ENCODE measurements at places on chromosomes 12 and 14. TPM values are rescaled to one million over a fixed set of nuclear protein-coding genes. Genes with fewer than 3 reads are reported as not detected.

Gene LTB4R2
- 3.0 TPM for total RNA-seq

- H3K36me3 ChIP-seq: peaks cover 28% of the 10 kb centered on the region
- H3K27ac ChIP-seq: no peak overlapping the region
- no peaks in the 10 kb centered on the region for H3K4me1 ChIP-seq
- H3K4me3 ChIP-seq: no peak overlapping the region
- no peak for DNase-seq
These were observed 21.7 kb downstream of the ABCD4 start for GRCh38 chr14:74281069-74281468.

- H3K27ac ChIP-seq: no peak overlapping the region
- H3K4me3 ChIP-seq: no peak overlapping the region
- H3K36me3 ChIP-seq: no peaks in the 10 kb centered on the region
These were observed 188.9 kb downstream of the PPFIA2 start for GRCh38 chr12:81570234-81570633.

- no peak for DNase-seq
- H3K36me3 ChIP-seq: no peaks in the 10 kb centered on the region
- H3K27ac ChIP-seq: no peak overlapping the region
- no peak overlapping the region for H3K4me3 ChIP-seq
These were observed 567.7 kb downstream of the LRFN5 start for GRCh38 chr14:42174357-42174756.

- H3K27ac ChIP-seq: no peak overlapping the region
- H3K27me3 ChIP-seq: no peaks in the 10 kb centered on the region
- DNase-seq: no peak
- H3K4me3 ChIP-seq: no peak overlapping the region
These were observed 223.2 kb downstream of the PPM1H start for GRCh38 chr12:62711631-62712241.

Gene RIN3
- total RNA-seq: 30.3 TPM

Gene WSCD2
- total RNA-seq: 3.5 TPM

Gene CMAS
- total RNA-seq: 13.7 TPM

DNA sequence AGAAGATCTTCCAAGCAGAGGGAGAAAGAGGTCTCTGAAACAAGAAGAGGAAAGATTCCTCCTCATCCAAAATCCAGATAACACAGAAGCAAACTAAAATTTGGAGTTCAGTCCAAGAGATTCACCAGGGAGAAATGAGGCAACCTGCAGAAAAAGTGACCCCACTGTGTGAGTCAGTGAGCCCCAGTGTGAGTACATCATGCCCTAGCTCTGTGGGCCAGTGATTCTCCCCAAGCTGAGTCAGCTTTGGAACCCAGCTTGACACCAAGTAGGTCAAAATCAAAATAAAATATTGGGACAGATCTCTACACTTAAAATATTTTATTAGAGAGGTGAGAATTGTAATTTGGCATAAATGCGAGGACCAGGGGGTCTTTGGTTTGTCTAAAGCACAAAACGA is 17.2 kb downstream of the CLEC2B start:
- DNase-seq: no peak
- H3K27ac ChIP-seq: no peak overlapping the region
- H3K36me3 ChIP-seq: no peaks in the 10 kb centered on the region
- H3K27me3 ChIP-seq: no peaks in the 10 kb centered on the region
- no peaks in the 10 kb centered on the region for H3K4me1 ChIP-seq

DNA sequence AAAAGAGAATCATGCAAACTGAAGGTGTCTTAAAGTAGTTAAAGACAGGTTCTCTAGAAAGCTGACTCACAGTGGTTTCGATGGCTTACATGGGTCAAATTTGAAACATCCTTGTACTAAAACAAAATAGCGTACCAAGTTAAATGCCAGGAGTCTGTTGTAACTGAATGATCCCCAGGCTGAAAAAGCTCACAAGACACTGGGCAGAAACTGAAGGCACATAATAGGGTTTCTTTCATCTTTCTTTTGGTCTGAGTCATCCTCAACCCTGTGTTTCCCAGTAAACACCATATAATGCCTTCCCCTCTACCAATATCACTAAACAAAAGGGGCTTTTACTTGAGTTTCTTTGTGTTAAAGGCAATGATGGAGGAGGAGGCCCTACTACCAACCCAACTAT is 12.8 kb downstream of the ZFYVE1 start:
- no peaks in the 10 kb centered on the region for H3K4me1 ChIP-seq
- no peak for DNase-seq
- no peaks in the 10 kb centered on the region for H3K27me3 ChIP-seq
- H3K4me3 ChIP-seq: no peak overlapping the region

Gene CPM
- total RNA-seq: 48.1 TPM

GRCh38 chr14:93683226-93683625 is 105.1 kb downstream of the PRIMA1 start:
- no peaks in the 10 kb centered on the region for H3K27me3 ChIP-seq
- no peaks in the 10 kb centered on the region for H3K4me1 ChIP-seq
- no peaks in the 10 kb centered on the region for H3K36me3 ChIP-seq
- no peak overlapping the region for H3K27ac ChIP-seq
- no peak overlapping the region for H3K4me3 ChIP-seq
- no peak for DNase-seq

All from ascending aorta (tissue), 2 donors.